ENCODE measurements at places on chromosomes 1 and 21.

DNA sequence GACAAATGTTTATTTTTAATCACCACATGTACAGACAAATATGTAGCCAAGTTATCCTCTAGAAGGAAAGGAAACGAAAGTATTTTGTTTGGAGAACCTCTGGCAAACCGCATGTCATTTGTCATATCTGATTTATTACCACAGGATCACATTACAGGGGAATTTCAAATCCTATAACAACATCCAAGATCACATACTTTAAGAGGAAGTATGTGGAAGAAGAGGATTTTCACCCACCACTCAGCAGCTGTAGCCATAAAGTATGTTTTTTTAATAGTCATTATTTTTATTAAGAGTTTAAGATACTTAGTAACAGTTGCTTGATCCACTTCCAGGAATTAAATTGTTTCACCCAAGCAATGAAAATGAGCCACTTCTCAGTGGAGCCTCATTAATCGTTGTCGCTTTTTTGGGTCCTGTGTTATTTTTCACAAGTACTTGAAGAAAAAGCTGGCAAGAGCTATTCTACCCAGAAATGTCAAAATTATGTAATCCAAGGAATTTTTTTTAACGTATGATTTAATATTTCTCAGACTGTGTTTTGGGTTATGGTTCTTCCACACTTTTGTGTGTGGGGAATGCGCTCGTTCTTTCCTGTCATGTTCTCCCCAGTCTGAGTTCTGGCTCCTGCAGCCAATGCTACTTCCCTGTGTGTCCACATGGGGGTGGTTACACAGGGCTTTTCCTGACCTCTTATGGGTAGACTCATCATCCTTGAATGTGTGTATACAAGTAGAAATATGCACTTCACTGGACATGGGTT, 6.9 kb downstream of the SERTAD4 start:
- DNase-seq, result no peak

DNA sequence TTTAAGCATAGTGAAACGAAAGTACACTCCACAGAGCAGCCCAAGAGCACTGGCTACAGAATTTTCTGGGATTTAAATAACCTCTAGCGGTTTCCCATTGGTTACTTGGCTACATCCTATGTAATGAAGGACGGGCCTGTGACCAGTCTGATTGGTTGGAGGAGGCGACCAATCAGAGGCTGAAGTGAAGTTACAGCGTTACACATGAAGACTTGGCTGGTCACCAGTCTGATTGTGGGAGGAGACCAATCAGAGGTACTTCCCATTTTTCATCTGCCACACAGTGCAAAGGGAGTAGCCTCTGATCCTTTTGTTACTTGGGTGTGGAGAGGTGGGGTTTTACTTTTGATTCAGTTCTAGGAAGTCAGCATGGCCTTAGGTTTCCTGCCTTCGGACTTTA, 142.7 kb upstream of the SERTAD4 start:
- no peak for DNase-seq

- no peak for DNase-seq
Measured at GRCh38 chr1:7013833-7014639, 228.8 kb downstream of the CAMTA1 start.

DNA sequence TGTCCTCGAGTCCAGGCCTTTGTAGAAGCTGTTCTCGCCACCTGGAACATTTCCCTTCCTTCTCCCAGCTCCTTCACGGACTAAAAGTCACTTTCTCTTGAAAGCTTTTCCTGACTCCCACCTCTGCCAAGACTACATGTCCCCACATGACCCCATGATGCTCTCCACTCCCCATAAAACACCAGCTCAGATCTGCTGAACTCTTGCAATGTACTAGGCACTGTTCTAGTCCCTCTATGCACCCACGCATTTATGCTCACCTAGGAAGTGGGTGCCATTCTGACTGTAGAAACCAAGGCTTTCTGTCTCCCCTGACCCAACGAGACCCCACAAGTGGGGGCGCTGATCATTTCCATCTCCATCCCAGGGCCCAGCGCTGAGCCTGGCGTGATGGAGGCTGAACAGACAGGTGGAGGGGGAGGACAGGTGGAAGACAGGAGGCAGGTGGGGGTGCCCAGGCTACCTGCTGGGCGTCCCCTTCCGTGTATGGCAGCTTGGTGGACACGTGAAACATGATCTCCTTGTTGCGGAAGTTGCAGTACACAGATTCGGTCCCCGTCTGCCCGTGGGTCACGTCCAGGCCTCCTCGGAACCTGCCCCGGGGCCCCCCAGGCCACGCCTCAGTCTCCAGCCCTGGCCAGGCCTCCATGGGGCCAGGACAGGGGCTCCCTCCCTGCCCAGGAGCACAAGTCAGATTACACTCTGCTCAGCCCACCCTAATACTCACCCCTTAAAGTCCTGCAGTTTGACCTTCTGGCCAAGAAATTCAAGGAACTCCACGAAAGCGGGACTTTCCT, 58.0 kb downstream of the RAP1GAP start:
- DNase-seq, result no peak

GRCh38 chr1:161115132-161115711, 2.6 kb downstream of the PFDN2 start:
- DNase-seq, result peak; percentile 11

- DNase-seq, result no peak
Measured at GRCh38 chr1:160171980-160172379, 18.4 kb upstream of the CASQ1 start.

DNA sequence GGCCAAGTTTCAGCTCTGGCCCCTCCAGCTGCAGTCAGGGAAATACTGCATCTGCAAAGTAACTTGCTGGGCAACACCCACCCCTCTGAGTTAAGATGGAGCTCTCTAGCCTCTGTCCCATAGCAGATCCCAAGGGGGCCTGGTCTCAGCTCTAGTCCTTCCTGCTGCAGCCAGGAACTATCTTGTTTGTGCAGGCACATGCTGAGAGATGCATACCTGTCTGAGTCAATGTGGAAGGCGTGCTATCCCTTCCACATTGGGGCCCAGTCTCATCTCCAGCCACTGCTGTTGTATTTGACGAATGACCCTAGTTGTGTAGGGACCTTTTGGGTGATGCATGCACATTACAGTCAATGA, 76.4 kb downstream of the CTH start:
- DNase-seq, result no peak

DNA sequence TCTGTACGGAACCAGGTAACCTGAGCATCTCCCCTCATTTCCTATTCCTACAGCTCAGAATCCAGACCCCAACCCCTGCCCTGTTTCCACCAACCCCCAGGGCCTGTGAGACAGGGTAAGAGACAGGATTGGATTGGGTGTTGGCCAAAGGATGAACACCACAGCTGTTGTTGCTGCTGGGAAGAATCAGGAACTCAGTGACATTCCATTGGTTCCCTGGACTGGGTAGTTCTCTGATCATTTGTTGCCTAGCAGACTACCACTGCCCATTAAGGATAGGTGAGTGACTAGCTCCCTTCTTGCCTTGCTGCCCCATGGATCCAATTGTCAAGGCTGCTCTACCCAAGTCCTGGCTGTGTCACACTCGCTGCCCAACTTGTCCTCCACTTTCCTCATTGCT, 10.0 kb downstream of the NCSTN start:
- no peak for DNase-seq

- no peak for DNase-seq
Measured at GRCh38 chr1:10490286-10490970, 15.7 kb downstream of the PEX14 start.

- DNase-seq, result no peak
Measured at GRCh38 chr1:109131800-109132199, 17.9 kb downstream of the ELAPOR1 start.

DNA sequence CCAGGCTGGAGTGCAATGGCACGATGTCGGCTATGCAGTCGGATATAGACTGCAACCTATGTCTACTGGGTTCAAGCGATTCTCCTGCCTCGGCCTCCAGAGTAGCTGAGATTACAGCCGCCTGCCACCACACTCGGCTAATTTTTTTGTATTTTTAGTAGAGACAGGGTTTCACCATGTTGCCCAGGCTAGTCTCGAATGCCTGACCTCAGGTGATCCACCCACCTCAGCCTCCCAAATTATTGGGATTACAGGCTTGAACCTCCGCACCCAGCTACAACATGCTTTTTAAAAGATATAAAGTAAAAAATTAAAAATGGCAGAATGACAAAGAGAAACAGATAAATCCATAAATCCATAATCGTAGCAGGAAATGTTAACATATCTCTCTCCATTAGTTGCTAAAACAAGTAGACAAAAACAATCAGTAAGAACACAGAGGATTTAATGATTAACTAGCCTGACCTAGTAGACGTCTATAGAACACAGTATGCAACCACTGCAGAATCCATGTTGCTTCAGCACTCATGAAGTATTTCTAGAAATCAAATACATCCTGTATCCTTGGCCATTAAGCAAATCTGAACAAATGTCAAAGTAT, 59.9 kb upstream of the SPOCD1 start:
- no peak for DNase-seq

GRCh38 chr1:31627301-31627929, 9.9 kb downstream of the HCRTR1 start:
- DNase-seq, result no peak

DNA sequence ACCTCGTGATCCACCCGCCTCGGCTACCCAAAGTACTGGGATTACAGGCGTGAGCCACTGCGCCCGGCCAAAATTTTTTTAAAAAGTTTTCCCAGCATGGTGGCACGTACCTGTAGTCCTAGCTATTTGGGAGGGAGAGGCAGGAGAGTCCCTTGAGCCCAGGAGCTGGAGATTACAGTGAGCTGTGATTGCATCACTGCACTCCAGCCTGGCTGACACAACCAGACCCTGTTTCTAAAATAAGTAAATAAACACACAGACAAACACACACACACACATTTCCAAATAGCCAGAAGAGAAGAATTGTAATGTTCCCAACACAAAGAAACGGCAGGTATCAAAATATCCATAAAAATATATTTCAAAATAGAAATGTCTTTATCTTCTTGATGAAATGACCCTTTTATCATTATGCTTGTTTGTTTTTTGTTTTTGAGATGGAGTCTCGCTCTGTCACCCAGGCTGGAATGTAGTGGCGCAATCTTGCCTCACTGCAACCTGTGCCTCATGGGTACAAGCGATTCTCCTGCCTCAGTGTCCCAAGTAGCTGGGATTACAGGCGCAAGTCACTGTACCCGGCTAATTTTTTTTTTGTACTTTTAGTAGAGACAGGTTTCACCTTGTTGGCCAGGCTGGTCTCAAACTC, 9.3 kb downstream of the HES2 start:
- DNase-seq, result no peak

GRCh38 chr21:15775981-15776380, 46.2 kb downstream of the USP25 start:
- no peak for DNase-seq

DNA sequence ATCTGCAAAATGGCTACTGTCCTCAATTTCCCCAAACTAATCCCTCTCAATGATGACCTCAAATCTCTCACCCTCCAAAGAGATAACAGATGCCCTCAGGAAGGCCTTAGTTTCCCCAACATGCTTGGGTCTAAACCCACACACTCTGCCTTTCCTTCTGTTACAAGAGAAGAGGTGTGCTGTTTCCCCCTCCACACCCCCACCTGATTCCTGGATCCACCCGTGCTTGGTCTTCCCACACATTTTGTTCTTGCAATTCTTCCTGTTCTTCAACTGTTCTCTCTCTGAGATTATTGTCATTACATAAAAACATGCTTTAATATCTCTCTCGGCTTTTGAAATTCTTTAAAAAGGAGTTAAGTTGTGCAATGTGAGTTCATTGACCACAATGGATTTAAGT, 5.7 kb upstream of the CBR3 start:
- no peak for DNase-seq

GRCh38 chr1:2544093-2544874, 11.9 kb upstream of the TNFRSF14 start:
- no peak for DNase-seq

DNA sequence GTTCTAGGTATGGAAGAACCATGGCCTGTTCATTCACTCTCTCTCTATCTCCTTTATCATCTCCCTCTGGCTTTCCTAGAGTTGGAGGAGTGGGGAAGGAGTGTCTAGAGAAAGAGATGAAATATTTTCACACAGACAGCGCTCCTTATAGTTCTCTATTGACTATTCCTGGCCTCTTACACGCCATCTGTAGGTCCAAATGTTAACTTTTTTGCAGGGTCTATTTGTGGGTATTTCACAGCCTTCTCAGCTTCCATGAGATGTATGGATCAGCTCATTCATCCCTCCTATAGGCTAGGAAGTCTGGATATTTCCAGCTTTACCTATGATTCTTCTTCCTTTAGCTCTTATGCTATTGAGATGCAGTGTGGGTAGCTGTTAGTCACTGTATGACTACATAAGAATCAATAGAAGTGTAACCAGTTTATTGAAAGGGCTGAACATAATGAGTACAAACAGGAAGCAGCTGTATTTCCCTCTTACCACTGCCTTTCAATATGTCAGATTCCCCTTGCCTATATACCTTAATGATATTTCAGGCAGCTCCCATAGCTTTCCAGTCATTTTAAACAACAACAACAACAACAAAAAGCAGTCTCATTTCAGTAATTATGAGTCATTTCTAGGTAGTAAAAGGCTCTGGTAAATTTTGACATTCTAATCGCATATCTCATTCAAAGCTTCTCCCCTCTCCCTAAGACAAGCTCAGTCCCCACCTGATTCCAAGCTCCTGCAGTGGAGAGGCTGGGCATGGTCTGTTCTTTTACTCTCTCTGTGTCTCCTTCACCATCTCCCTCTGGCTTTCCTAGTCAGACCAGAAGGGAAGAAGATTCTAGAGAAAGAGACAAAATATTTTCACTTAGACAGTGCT, 149.5 kb downstream of the TTLL7 start:
- DNase-seq, result no peak

DNA sequence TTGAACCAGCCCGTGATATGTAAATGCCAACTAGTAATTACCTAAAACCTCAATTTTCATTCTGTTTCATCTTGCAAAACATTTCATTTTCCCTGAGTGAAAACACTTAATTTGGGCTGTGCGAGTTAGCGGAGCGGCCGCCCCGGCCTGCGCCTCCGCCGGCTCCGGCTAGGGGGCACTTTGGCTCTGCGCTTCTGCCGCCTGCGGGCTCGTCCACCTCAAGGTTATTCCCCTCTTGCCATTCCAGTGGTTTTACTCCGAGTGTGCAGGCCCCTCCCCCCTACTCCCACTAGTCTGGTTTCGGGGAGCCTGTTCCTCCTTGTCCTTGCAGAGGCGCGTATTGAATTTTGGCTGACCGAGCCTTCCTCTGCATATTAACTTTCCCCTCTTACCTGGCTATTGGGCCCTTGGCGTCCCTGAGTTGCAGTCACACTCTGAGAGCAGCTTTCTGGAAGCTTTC, 55.6 kb downstream of the PEX14 start:
- DNase-seq, result no peak

DNA sequence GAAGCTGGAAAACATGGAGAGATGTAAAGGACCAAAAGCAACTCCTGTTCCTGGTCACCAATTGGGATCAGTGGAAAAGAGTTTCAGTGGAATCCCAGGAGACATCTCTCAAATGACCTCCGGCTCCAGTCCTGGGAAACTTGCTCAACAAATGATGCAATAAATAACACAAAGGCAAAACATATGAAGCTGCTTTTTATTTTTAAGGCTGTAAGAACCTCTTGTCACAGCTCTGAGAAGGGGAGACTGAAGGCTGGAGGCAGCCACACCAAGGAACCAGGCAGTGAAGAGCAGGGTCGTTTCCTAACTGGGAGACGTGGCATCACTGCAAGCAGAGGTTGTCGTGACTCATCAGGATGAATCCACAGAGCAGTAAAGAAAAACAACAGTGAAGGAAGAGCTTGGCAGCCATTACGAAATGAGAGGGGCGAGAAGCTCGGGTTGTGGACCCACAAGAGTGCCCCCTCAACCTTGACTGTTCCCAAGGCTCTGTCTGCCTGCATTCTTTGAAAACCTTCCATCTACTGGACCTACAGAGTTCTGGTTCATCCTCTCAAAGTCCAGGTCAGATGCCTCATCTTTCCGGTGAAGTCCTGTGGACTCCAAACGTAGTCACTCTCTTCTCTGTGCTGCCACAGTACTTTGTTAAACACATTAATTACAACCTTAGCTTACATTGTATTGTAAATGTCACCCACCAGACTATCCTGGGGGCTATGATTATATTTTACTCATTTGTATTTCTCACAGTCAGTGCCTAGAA, 32.1 kb downstream of the JAK1 start:
- no peak for DNase-seq
